NCI-H524 (cell line): ENCODE measurements at places on chromosomes 3 and 15.
A peak's percentile ranks its signal among the peaks of the same experiment; 100 is the strongest.

DNA sequence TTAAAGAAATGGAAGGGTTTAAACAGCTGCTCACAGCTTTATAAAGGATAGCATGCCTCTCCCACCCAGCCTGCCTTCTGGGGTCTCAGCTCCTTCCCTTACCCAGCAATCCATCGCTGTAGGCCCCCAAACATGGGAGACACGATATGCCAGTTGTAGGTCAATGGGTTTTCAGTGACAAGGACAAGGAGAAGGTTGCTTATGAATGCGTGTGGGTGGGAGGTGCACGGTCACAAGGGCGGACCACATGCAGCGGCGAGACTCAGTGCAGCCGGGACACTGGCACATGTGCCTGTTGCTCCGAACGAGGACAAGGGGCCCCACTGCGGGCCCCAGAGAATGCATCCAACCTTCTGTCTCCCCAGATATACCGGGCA is 67.0 kb downstream of the MGLL start:
- DNase-seq = no peak

- DNase-seq = no peak
Observed at GRCh38 chr15:83890587-83890986, 236.7 kb downstream of the ADAMTSL3 start.

DNA sequence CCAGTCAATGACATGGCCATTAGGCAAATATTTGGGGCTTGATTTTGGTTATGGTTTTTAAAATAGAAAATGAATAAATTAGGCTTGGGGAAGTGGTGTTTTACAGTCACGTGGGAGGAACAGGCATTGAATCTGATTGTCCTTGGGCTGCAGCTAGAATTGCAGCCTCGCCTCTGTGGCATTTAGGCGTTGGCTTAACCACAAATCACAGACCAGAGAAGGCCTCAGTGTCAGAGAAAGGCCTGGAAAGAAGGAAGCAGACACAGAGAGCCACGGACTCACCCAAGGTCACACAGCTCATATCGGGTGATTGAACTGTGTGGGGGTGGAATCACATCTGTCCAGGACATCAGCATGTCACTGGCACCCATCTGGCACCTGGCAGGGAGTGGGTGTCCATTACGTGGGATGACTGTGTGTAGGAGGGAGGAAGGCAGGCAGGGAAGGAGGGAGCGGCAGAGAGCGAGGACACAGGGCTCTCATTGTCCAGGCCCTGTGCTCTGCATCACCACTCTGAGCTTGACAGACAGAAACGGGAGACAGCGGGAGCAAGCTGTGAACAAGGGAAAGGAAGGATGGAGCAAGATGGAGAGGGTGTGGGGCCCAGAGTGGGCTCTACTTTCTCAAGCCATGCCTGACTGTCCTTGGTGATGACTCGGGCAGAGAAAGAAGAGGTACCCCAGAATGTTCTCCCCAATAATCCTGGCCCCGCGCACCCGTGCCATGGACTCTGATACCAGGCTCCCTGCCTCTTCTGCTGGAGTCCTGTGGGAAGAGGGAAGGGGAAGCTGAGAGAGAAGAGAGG is 186.4 kb downstream of the FAM43A start:
- peak; percentile 68 for DNase-seq

DNA sequence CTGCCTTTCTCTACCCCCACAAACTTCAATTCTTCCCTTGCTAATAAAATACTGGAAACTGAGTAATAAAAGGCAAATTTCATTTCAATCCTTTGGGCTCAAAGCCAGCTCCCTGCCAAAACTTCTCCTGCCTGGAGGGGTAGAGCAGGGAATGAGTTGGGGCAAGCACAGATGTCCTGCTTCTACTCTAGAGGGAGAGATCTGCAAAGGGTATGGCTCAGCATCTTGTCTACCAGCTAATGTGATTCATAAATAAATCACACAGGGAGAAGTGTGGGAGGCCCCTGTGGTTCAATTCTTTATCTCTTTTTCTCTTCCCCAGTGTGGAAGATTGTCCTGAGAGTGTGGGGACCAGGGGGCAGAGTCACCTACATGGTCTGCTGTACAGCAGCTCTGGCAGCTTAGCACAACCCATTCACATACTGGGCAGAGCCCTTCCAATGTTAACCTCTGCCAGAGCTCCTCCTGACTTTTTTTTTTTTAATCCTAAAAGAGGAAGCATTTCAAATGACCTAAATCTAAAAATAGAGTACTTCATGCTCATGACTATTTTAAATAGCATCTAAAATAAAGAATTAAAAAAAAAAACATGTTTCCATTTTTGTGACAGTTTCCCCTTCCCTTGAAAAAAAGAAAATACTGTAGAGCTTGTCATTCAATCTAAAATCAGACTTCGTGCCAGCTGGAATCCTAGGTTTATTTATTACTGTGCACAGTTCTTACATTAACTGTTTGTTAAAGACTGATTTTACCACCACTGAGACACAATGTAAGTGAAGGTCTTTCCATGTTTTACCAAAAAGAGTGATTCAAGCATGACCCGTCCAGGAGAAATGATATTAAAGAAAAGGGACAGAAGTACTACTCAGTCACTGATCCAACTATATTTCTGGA is 1083.7 kb upstream of the CFAP20DC start:
- DNase-seq = no peak

- no peak for DNase-seq
Observed at GRCh38 chr3:194925614-194926013, 239.9 kb downstream of the FAM43A start.

DNA sequence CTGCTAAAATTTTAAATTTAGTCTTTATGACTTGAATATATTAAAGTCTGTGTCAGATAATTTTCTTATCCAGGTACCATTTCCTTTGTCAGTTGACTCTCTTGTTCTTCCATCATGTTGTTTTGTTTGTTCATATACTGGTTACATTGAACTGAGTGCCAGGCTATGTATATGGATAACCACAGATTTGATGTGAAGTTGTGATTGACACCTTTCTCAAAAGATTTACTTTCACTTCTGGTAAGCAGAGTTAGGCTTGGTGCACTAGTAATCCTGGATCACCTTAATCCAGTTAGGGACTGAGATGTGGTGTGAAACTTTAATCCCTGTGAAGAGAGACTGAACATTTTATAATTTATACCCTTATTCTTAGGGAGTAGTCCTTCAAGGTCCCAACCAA is 99.4 kb downstream of the ADAM10 start:
- DNase-seq = no peak

DNA sequence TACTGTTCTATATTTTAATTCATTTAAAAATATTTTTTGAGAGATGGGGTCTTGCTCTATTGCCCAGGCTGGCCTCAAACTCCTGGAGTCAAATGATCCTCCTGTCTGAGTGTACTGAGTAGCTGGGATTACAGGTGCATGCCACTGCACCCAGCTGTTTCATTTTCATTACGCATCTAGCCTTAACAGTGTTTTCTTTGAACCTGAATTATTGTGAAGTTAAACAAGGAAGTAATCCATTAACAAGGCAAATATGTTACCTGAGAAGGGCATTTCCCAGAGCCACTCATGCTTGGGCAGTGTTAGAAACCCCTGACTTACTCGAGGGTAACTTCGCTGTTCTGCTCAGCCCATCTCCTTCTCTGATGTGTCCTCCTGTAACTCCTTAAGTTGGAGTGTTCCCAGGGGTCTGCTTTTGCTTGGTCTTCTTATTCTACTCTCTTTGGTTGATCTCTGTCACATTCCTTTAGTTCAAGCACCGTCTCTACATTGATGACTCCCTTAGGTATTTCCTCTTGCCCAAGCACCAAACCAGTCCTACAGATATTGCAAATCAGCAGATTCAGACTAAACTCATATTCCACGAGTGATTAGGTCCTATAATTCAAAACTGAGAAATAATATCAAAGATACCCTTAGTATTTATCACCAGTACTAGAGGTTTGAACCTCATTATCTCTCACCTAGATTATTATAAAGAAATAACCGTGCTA is 107.9 kb downstream of the STAC start:
- no peak for DNase-seq

DNA sequence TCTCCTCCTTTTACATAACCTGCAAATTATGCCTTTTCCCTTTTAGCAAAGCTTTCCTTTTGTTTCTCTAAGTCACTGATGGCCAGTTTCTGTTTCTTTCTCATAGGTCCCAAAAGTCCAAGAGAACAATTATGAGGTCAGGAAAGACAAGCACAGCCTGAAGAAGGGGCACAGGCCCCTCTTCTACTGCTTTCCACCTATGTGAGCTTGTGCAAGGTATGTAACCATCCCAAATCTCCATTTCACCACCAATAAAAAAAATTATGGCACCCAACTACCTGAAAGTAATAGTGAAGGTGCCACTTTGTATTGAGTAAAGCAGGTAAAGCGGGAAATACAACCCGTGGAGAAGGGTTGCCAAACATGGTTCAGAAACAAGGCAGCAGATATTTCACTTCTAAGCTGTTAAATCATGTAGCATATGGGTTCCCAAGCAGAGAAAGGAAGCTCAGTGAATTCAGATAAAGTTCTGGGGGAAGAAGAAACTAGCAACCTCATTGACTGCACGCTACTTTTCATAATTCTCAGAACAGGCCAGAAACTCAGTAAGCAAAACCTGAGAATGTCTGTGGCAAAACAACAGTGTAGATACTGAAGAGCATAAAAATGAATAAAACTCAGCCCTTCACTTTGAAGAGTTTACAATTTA is 4.2 kb downstream of the PLOD2 start:
- DNase-seq = no peak

GRCh38 chr3:122099255-122099654 is 44.1 kb downstream of the CD86 start:
- DNase-seq = no peak

DNA sequence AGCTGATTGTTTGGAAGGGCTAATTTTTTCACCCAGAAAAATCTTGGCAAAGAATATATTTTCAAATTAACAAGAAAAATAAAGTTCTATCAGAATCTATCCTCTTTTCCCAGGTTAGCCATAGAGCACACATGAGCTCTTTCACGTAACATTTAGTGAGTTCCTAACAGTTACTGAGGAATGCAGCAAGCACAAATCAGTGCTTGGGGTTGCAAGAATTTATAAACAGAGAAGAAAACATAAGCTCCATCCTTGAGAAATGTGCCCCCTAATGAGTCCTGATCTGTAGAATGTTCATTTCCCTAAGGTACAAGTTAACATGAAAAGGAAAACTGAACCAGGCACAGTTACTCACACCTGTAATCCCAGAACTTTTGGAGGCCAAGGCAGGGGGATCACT is 13.9 kb downstream of the EOGT start:
- DNase-seq = no peak

GRCh38 chr3:63585927-63586326 is 66.5 kb upstream of the SNTN start:
- peak; percentile 50 for DNase-seq

DNA sequence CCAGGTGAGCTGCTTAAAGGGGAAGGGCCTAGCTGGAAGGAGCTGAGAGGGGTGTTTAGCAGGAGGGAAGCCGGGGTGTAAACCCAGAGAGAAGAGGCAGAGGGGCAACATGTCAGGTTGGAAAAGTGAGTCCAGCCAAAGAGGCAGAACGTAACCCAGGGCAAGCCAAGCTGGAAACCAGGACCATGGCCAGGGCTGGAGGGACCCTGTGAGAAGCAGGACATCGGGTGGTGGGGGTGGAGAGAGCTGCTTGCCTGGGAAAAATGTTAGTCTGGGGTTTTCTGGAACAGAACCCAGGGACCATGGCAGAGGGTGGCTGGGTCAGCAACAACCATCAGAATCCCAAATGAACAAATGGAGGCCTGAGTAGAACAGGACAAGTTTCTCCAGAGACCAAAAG is 32.6 kb downstream of the SEMA5B start:
- no peak for DNase-seq

GRCh38 chr3:16798738-16799137 is 86.0 kb upstream of the PLCL2 start:
- no peak for DNase-seq

DNA sequence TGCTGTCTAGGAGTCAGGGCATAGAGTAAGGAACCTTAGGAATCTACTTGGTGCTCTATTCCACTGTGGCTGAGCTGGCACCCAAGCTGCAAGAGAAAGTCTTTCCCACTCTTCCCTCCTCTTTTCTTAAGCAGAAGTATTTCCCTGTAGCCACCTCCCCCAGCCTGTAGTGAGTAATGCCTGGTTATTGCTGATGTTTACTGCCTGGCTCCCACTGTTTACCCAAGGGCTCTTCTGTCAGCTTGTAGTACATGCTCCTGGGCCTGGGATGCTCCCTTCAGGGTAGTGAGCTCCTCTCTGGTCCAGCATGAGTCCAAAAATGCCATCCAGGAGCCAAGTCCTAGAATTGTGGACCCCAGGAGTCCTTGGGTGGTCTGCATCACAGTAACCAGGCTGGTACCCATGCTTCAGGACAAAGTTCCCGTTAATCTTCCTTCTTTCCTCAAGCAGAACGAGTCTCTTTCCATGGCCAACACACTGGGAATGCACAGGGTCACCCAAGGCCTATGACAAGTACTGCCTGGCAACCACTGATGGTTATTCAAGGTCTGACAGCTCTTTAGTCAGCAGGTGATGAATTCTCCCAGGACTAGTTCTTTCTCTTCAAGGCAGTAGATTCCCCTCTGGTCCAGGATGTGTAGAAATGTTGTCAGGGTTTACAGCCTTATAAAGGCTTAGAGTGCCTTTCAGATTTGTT is 17.6 kb downstream of the GALK2 start:
- no peak for DNase-seq

GRCh38 chr3:190495796-190496195 is 18.1 kb upstream of the IL1RAP start:
- DNase-seq = no peak

DNA sequence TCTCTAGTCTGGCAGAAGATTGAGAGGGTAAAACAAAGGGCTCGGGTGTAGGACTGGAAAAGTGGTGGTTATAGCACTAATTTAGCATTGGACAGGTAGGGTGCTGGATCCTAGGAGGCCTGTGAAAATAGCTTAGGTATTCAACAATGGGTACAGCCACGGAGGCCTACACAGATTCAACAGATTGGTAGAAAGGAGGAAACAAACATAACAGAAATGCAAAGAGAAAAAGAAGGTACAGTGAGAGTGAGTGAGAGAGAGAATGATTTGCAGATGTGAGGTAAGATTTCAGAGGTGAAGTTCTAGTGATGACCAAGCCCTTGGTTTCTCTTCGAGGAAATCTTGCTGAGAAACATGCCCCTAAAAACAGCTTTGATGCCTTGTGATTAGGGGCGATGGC is 37.9 kb downstream of the ADIPOQ start:
- DNase-seq = no peak

- no peak for DNase-seq
Observed at GRCh38 chr15:89806559-89807550, 7.8 kb downstream of the ANPEP start.

- no peak for DNase-seq
Observed at GRCh38 chr3:171506743-171507319, 46.6 kb upstream of the TNIK start.

- no peak for DNase-seq
Observed at GRCh38 chr3:129697229-129697969, 90.9 kb upstream of the PLXND1 start.
